T follicular helper cell (primary cell): ENCODE measurements at places on chromosomes 2 and 18.

DNA sequence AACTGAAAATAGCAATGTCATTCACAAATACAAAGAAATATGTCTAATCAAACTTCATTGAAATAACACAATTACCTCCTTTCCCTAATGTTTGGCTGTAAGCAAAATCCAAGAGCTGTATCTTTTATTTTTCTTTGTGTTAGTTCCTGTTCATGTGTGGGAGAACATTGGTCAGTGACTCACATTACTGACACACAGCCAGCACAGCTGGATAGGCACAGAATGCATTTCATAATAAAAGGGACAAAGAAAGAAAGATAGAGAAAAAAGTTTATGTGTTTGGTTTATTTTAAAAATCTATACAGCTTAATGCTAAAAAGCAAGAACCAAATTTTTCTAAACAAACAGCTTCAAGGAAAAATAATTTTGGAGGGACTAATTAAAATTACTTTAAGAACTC, 185.6 kb upstream of the COL3A1 start:
- no peak for DNase-seq

GRCh38 chr2:112542984-112543661, 858 bp downstream of the POLR1B start:
- DNase-seq = no peak

GRCh38 chr2:121567957-121568409, 37.3 kb downstream of the RNU4ATAC start:
- no peak for DNase-seq

- DNase-seq = no peak
Measured at GRCh38 chr2:161039071-161039470, 121.2 kb upstream of the TANK start.

- DNase-seq = no peak
Measured at GRCh38 chr2:46315103-46315890, 18.1 kb downstream of the EPAS1 start.

DNA sequence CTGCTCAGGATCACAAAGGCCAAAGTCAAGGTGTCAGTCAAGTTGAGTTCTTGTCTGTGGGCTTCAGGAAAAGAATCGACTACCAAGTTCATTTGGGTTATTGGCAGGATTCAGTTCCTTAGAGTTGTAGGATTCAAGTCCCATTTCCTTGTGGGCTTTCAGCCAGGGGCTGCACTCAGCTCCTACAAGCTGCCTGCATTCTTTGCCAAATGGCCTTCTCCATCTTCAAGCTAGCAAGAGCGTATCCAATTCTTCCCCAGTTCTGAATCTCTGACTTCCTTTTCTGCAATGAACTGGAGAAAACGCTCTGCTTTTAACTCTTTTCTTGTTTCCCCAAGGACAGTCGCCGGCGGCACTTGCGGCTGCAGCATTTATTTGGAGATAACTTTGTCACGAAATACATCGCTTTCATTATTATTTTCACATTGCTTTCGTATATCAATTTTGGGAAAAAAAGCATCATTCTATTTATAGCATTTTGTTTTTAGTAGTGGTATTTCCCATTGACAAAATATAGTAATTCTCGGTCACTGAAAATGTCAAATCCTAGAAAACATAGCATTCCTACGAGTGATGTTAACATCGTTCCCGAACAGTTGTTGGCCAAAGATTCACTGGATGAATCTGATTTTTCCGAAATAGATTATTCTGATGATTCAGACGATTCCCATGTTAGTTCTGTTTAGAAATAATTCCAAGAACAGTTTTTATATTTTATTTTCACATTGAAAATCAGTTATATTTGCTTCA, 59.6 kb upstream of the SERPINE2 start:
- DNase-seq = no peak

GRCh38 chr18:28176948-28177827, at the start of gene CDH2:
CDH2 (minus strand) TSS chr18:28177130; CDS start chr18:28177022, 108 bp downstream.
- DNase-seq = no peak

DNA sequence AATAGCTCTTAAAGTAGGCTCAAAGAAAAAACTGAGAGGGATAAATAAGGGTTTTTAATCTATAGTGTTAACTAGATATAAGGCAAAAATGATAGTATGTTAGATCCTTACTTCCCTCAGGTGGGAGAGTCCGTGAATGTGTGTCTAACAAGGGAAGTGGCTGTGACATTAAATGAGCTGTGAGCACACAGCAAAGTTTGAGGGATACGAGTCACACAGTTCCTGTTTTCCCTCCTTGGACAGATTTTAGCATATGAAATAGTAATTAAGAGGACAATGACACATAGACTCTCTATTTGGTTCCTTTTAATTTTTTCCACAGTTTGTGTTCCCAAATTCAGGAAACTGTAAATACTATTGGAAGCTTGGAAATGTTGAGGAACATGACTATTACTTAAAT, 148.4 kb upstream of the CAVIN2 start:
- no peak for DNase-seq
